Choroid plexus epithelial cell (primary cell): ENCODE measurements at places on chromosomes 16 and 17.

- DNase-seq, result no peak
These were observed 21.0 kb upstream of the ZNF750 start for GRCh38 chr17:82860606-82861392.

DNA sequence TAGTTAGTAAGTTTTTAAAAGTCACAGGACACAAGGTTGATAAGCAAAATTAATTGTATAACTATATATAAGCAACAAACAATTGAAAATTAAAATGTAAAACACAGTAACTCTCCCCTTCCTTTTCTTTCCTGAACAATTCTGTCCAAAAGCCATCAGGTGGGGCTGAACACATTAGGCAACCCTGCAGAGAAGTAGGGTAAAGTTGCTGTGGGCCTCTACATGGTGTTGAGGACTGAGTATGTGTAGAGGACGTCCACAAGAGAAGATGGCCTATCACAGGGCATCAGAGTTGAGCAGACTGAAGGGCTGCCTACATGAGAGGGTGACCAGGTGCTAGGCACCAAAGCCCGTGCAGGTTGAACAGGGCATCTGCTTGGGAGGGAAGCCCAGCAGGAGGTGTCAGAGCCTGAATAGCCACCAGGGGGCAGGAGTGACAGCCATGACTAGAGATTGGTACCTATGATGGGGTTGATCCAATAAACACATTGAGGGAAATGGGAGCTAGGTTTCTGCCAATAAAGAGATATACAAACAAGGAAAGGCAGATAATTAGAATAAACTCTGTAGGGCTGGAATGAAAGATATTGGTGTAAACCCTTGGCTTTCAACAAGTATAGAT is 415.1 kb downstream of the NPIPA8 start:
- DNase-seq, result no peak

- no peak for DNase-seq
These were observed 5.4 kb downstream of the SLC47A1 start for GRCh38 chr17:19539040-19539399.

DNA sequence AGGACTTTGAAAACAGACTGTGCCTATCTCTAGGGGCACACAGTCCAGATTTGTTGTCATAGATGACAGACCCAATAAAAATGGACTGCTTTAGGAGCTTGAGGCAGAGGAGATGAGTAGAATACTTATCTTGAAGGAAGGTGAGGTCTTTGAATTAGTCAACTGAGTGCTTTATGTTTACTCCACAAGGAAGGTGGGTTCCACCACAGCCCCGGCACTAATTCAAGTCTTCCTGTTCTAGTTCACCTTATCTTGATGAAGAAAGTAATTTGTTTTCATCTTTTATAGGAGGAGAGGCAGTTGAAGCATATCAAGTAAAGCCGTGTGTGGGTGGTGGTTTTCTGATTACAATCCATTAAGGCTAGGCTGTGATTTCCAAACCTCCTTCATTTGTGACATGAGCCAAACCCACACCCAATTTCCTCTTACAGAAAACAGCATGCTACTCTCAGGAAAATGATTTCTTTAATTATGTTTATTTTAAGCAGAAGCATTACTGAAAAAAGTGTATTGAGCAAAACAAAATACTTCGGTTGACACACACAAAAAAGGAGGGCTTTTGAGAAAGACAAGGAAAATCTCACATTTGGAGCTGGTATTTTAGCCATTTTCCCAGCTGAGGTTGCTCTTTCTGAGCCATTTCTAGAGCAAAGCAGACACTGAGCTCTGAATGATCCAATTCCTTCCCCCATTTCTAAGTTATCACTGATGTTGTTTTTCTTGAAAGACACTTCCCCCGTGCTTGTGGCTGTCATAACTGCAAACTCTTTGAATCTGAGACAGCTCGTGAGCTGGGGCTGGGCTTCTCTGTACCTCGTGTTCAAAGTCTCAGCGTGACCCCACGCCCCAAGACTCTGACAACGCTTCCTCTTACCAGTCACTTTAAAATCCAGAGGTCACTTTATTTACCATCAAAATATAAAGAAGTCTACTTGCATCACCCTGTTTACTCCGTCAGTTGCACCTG is 35.4 kb downstream of the CDRT15 start:
- peak; percentile 15 for DNase-seq

DNA sequence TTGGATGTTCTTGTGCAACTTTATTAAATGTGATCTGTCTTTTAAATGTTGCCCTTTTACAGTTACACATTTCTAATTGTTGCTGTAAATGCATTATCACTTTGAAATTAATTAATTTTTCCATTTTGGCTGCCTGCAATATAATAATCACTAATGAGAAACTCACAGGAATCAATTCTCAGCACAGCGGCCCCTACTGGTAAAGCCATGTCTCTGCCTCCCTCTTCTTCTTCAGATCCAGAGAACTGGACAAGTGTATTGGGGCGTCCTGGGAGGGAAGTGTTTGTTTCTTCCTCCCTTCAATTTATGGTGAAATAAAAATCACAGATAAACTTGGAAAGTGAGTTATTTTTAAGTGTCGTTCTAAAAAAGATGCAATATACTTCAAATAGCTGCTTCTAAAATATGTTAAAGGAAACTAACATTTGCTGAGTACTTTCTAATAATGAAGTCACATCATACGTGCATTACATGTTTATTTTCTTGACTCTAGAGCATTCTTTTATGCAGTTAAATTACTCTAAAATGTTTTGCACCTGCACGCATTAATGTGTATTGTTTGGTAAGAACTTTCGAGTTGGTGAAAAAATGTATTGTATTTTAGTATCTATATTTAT is 338.0 kb downstream of the WWOX start:
- peak; percentile 32 for DNase-seq

GRCh38 chr17:21298056-21298982 is 13.8 kb downstream of the MAP2K3 start:
- DNase-seq, result no peak

DNA sequence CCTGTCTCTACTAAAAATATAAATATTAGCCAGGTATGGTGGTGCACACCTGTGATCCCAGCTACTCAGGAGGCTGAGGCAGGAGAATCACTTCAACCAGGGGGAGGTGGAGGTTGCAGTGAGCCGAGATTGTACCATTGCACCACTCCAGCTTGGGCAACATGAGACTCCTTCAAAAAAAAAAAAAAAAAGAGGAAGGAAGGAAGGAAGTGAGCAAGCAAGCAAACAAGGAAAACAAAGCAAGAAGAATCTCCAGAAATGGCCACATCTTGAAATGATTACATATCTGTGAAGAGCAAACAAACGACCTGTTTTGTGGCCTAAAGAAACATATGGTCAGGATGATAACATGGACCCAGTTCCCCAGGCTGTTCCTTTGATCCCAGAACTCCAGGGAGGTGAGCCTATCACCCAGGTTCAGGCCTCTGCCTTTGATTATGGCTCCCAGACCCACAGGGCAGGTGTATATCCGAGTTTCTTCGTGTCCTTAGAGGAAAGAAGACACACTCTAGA is 8.9 kb downstream of the ACOX1 start:
- peak; percentile 10 for DNase-seq

GRCh38 chr17:48792033-48792798 is 24.8 kb downstream of the TTLL6 start:
- DNase-seq, result no peak

GRCh38 chr17:40451420-40451819 is 8.2 kb downstream of the IGFBP4 start:
- peak; percentile 75 for DNase-seq

DNA sequence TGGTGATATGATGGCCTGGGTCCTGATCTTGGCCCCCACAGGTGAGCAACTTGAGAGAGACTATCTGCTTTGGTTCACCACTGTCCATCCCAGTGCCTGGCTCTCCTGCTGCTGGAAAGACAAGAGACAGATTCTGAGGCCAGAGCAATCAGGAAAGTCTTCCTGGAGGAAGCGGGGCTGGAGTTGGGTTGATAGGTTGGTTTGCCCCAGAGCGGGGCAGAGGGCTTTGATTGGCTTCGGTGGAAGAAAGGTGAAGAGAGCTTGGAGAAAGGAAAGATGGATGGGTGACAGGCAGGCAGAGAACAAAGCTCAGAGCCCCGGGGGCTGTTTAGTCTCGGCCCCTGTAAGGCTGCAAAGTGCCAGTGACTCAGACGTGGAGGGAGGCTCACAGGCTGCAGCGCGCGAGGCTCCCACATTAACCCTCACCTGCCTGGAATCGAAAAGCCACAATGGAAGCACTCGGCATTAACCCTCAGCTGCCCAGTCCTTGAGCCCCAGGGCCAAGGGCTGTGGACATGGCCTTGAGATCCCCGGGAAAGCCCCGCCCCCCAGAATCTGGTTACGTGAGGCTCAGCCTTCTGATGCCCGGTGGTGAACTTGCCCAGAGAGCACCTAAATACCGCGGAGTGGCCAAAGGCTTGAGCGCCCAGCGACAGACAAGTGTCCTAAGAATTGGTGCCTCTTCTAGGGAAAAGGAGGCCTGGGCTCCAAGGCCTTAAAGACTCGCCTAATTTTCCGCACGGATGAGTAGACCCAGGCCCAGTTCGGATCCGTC is 996 bp upstream of the CPNE2 start:
- DNase-seq, result peak; percentile 43

DNA sequence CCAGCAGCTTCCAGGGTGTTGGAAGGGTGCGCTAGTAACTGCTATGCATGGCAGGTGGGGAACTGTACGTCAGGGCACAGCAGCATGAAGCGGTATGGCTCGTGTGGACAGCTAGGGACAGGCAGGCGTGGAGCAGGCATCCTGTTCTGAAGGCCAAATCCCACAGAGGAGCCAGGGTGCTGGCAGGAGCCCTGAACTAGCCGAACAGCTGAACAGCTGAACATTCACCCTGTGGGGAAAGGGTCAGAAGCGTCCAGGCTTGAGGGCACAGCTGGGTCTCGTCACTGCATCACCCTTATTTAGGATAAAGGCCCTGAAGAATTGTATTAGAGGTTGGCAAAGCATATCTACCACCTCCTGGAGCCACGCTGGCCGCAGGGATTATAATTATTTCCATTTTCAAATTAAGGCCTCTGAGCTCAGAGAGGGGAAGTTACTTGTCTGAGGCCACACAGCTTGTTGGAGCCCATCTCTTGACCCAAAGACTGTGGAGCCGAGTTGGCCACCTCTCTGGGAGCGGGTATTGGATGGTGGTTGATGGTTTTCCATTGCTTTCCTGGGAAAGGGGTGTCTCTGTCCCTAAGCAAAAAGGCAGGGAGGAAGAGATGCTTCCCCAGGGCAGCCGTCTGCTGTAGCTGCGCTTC is 3.3 kb upstream of the STH start:
- no peak for DNase-seq

GRCh38 chr17:1179112-1179817 is 516 bp downstream of the ABR start:
- DNase-seq, result peak; percentile 33

- peak; percentile 28 for DNase-seq
These were observed 38.8 kb downstream of the ERN1 start for GRCh38 chr17:64091116-64091515.

- no peak for DNase-seq
These were observed 43.4 kb upstream of the ACSF3 start for GRCh38 chr16:89050119-89050867.

DNA sequence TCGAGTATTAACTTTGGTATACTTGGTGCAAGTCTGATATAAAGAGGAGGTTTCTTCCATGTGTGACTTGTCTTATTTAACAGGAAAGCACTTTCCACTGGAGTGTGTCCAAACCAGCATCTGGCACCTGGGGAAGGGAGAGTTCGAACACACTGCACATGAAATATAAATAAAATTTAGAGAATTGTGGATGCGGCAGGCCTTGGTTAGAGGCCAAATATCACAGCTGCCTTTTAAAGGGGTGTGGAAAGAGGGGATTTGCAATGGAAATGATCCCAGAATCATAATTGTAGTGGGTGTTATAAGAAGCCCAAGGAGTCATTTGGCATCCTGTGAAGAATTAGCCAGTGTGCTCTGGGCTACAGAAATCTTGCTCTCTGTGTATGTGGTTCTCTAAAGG is 4.3 kb upstream of the NXN start:
- DNase-seq, result no peak

DNA sequence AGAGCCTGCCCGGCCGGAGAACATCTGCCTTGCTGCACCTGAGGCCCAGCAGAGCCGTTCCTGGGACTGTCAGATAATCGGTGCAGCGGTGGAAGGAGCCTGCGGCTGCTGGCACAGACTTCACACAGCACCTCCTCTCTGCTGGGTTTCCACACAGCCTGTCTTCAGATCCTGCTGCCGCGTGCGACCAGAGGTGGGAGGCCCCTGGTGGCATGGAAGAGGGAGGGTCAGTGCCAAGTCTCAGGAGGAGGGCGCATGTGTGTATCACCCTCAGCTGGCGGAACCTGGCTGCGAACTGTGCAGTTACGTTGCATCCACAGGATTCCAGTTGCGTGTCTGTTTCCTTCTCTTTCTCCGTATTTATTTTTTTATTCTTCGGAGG is 3.3 kb downstream of the CDK5R1 start:
- no peak for DNase-seq

GRCh38 chr16:66950971-66951790 is 9.9 kb upstream of the CES3 start:
- DNase-seq, result no peak

- DNase-seq, result no peak
These were observed 2.4 kb downstream of the SLC52A1 start for GRCh38 chr17:5032865-5033264.

DNA sequence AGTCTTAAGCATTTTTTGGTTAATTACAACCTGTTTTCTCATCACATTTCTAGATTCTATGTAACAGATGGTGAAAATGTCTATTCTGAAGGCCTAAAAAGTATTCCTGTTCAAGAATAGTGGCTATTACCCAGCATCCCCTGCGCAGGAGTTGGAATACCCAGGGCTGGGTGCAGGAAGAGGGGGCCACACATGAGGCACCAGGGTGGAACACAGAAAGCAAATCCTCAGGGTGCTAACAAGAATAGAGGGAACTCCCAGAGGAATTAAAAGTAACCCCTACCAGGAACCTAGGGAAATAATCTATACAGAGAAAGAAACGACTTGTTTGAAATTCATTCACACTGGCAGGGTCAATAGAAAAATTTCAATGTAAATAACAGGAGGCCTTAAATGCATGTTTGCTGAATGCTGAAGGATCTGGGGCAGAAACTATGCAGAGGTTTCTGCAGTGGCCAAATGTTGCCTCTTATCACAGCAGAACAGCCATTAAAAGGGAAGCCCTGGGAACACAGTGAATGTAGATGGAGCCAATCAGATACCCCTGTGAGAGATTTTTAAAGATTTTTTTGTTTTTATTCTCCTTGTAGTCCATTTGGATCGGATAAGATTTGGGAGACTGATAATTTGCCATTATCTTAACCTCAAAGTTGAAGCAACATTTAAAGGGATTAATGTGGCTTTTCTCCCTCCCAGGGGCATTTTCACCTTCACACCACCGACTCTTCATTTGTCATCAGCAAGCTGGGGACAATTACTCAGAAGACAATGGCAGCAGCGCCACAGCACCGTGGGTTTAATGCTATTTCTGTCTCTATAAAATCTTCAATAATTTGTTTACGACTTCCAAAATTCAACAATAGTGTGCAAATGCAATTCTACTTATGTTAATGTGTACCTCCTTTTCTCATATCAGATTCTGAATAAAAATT is 196.0 kb upstream of the PSMD7 start:
- no peak for DNase-seq
